ENCODE measurements at places on chromosomes 6 and 20. TPM values are rescaled to one million over a fixed set of nuclear protein-coding genes. Genes with fewer than 3 reads are reported as not detected.

The SLC17A4 gene
- total RNA-seq = not detected

The OARD1 gene
- total RNA-seq = 45.8 TPM

The TRIM40 gene
- not detected for total RNA-seq

The SIRPA gene
- 0.09 TPM for total RNA-seq

The SOX18 gene
- not detected for total RNA-seq

The STK4 gene
- total RNA-seq = 154 TPM

- no peak for DNase-seq
These were observed 48.8 kb downstream of the TULP4 start for GRCh38 chr6:158361068-158361467.

DNA sequence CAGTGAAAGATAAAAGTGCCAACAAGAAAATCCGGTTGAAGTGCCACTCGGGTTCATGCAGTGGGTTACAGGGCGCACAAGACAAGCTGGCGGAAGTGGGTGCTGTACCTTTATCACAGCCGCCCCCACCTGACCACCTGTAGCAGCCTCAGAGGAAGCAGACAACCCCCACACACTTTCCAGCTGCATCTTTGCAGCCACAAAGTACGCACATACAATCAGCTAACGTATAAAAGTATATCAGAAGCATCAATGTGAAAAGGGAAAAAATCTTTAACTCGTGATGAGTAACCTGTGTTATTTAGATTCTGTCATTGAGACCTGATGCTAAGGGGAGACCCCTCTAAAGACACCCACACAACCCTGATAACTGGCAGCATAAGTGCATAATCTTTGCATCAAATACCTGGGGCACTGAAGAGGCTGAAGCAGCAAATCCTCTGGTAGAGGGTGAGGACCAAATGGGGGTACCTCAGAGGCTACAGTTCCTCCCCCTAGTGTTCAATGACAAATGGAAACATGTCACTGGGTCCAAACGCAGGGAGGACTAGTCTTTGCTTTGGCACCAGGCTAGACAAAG lies 22.1 kb downstream of the BACH2 start:
- DNase-seq = peak; percentile 99

GRCh38 chr20:17958373-17959256 lies 10.0 kb downstream of the SNX5 start:
- no peak for DNase-seq

- no peak for DNase-seq
These were observed 12.9 kb upstream of the SLC22A7 start for GRCh38 chr6:43284991-43285781.

DNA sequence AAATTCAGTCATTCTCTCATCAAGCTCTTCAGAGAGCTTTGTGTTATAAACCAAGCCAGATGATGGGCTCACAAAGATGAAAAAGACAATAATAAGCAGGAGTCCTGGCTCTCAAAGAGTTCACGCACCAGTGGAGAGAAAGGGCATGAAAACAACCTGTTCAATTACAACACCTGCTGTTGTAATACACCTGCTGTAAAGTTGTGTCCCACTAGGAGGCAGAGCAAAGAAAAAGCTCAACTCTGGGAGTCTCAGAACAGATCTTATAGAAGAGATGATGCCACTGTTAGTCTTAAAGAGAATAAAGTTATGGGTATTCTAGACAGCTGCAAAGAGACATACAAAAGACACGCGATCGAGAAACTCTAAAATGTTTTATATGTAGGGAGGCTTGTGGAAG lies 100.6 kb downstream of the DCDC2 start:
- no peak for DNase-seq

GRCh38 chr6:72175916-72176315 lies 289.6 kb downstream of the RIMS1 start:
- DNase-seq = no peak
